ENCODE measurements at places on chromosomes 2 and 18. TPM values are rescaled to one million over a fixed set of nuclear protein-coding genes. Genes with fewer than 3 reads are reported as not detected.

- no peak for DNase-seq
These were observed 262.6 kb upstream of the THUMPD2 start for GRCh38 chr2:40041422-40042382.

DNA sequence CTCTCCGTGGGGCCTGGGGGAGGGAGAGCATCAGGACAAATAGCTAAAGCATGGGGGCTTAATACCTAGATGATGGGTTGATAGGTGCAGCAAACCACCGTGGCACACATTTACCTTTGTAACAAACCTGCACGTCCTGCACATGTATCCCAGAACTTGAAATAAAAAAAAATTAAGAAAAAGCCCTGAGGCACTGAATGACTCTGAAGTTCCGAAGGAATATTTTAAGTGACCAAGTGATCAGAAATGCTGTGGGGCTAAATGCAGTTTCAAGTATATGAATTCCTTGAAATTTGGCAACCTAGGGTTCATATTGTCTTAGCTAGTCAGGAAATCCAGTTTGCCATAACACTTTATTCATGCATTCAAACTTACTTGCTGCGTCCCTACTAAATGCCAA lies 127.5 kb downstream of the MC4R start:
- DNase-seq: no peak

GRCh38 chr2:221137385-221137784 lies 434.7 kb downstream of the EPHA4 start:
- DNase-seq: no peak

DNA sequence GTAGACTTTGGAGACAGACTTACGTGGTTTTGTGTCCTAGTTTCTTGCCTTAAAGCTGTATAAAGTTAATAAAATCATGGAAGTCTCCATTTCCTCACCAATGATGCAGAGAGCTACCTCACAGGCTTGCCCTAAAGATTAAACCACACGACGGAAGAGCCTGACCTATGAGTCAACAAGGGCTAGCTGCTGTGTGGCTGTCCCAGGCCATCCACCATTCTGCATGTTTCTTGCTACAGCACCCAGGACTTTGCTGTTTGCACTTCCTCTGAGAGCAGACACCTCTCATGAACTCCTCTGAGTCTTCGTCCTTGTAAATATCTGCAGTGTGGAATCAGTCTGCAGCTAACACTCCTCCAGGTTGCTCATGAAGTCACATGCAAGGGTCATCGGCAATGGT lies 160.0 kb upstream of the TRIB2 start:
- peak; percentile 48 for DNase-seq

DNA sequence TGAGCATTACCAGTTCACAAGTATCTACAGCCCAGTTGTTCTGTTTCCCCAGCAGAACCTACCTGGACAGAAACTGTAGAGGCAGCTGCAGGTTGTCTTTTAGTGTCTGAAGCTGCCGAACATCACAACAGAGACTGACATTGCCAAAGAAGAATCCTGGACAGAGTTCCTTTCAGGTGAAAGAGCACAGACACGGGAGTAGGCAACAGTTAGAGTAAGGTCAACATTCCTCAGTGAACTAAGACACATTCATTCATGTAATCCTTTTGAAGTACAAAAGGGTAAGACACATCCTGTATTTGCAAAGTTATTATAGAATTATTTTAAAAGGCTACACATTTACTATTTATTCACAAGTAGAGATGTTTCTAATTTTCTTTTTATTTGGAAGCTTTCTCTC lies 14.3 kb downstream of the NPC1 start:
- DNase-seq: no peak

RAPH1 gene
- total RNA-seq: 0.16 TPM

GRCh38 chr2:223815186-223815883 lies 22.0 kb downstream of the AP1S3 start:
- DNase-seq: no peak

ADCYAP1 gene
- not detected for total RNA-seq

CCDC74B gene
- total RNA-seq: 0.23 TPM

- DNase-seq: no peak
These were observed 108.7 kb downstream of the NCKAP5 start for GRCh38 chr2:133459590-133459989.

PFN4 gene
- total RNA-seq: not detected

FEV gene
- total RNA-seq: not detected

IL36G gene
- not detected for total RNA-seq

VIL1 gene
- total RNA-seq: not detected

- DNase-seq: no peak
These were observed 37.6 kb downstream of the SDC1 start for GRCh38 chr2:20187331-20187730.

RAB6C gene
- not detected for total RNA-seq

GRCh38 chr2:33134086-33134771 lies 187.5 kb downstream of the LTBP1 start:
- DNase-seq: no peak

- no peak for DNase-seq
These were observed 61.4 kb downstream of the DPP4 start for GRCh38 chr2:162012565-162013058.

- DNase-seq: no peak
These were observed 190.3 kb downstream of the IRS1 start for GRCh38 chr2:226609366-226609765.

GRCh38 chr2:38581193-38582147 lies 21.3 kb downstream of the HNRNPLL start:
- no peak for DNase-seq
